ENCODE measurements at places on chromosomes 13 and 19. TPM values are rescaled to one million over a fixed set of nuclear protein-coding genes. Genes with fewer than 3 reads are reported as not detected.

DNA sequence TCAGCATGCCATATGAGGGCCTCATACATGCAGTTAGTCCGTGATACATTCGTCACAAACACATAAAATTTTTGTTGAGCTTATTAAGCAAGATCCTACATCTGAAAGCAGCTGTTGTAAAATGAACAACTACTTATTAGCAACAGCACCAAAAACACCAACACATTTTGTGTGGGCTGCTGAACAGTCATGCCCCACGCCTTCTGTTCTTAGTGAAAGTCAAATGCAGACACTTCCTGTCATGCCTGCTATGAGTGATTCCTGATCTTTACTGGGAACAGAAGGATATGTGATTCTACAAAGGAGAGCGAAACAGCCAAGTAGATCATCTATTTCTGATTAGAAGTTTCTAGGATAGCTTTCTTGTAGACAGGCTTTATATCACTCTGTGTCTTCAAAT is 4.2 kb upstream of the B3GLCT start:
- H3K4me3 ChIP-seq = no peak overlapping the region
- no peaks in the 10 kb centered on the region for H3K36me3 ChIP-seq
- H3K4me1 ChIP-seq = peaks cover 10% of the 10 kb centered on the region
- H3K27me3 ChIP-seq = peaks cover 5% of the 10 kb centered on the region

GRCh38 chr19:6248844-6249243 is 30.9 kb downstream of the MLLT1 start:
- H3K27me3 ChIP-seq = no peaks in the 10 kb centered on the region
- peaks cover 57% of the 10 kb centered on the region for H3K4me1 ChIP-seq

GRCh38 chr13:94322925-94323763 is 156.3 kb downstream of the DCT start:
- no peak for DNase-seq
- H3K4me3 ChIP-seq = no peak overlapping the region
- H3K36me3 ChIP-seq = peaks cover 11% of the 10 kb centered on the region
- peaks cover 44% of the 10 kb centered on the region for H3K4me1 ChIP-seq

- no peaks in the 10 kb centered on the region for H3K27me3 ChIP-seq
- no peaks in the 10 kb centered on the region for H3K36me3 ChIP-seq
- DNase-seq = no peak
These were observed 217.1 kb upstream of the SPRY2 start for GRCh38 chr13:80558074-80558473.

DNA sequence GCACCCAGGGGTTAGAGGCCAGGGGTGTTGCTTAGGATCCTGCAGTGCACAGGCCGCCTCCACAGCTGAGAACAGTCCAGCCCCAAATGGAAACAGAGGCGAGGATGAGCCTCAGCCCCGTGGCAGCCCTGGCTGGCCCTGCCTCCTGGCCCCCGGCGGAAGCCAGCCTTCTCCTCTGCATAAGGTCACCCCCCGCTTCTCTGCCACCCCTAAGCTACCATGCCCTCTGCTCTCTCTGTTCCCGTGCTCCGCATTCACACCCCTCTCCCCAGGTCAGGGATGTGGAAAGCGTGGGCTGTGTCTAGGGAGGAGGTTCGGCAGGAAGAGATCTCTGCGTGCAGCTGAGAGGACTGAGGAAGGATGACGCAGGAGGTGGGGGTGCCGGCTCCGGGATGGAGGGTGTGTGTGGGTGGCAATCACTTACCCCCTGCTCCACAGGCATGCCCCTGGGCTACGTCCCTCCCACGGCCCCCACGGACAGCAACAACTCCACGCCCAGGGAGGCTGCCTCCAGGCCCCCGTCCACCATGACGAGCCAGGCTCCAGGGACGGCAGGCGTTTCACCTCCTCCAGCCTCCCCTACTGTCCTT is 6.0 kb downstream of the SSC5D start:
- H3K27me3 ChIP-seq = peaks cover 6% of the 10 kb centered on the region
- DNase-seq = peak; percentile 34
- peaks cover 2% of the 10 kb centered on the region for H3K4me1 ChIP-seq
- H3K36me3 ChIP-seq = no peaks in the 10 kb centered on the region
- peak overlapping the region; percentile 50 for H3K4me3 ChIP-seq

GRCh38 chr13:71677124-71677523 is 189.9 kb downstream of the DACH1 start:
- no peaks in the 10 kb centered on the region for H3K36me3 ChIP-seq
- no peak overlapping the region for H3K4me3 ChIP-seq
- H3K27me3 ChIP-seq = no peaks in the 10 kb centered on the region
- H3K27ac ChIP-seq = no peak overlapping the region

GRCh38 chr13:31045286-31046081 is 113.0 kb downstream of the TEX26 start:
- H3K4me1 ChIP-seq = peaks cover 35% of the 10 kb centered on the region
- peaks cover 17% of the 10 kb centered on the region for H3K27me3 ChIP-seq
- no peaks in the 10 kb centered on the region for H3K36me3 ChIP-seq
- peak; percentile 86 for DNase-seq
- H3K27ac ChIP-seq = peak overlapping the region; percentile 87

DNA sequence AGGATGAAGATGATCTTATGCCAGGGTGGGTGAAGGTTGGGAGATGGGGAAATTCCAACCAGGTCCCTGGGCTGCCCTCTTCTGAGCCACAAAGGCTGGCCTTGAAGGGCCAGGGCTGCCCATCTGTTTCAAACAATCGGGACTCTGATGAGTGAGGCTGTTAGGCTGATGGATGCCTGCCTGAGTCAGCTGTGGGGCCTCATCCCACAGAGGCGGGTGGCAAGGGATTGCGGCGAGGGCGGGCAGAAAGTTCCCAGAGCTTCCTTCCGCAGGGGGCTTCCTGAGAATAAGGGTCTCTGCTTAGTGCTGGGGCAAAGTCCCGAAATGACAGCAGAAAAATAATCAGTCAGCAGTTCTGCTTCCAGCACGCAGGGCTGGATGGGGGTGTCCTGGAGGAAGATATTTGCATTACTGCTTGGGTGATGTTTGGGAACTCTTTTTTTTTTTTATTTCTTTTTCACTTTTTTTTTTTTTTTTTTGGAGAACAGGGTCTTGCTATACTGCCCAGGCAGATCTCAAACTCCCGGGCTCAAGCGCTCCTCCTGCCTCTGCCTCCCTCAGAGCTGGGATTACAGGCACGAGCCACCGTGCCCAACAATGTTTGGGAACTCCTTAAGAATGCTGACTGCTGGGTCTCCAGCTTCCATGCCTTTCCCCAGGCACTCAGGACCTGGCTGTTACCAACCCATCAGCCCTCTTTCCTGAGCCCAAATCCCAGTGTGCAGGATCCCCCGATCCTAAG is 14.1 kb downstream of the SH3GL1 start:
- H3K4me1 ChIP-seq = peaks cover 25% of the 10 kb centered on the region
- no peak for DNase-seq
- peaks cover 11% of the 10 kb centered on the region for H3K36me3 ChIP-seq
- no peak overlapping the region for H3K4me3 ChIP-seq
- H3K27ac ChIP-seq = no peak overlapping the region

DNA sequence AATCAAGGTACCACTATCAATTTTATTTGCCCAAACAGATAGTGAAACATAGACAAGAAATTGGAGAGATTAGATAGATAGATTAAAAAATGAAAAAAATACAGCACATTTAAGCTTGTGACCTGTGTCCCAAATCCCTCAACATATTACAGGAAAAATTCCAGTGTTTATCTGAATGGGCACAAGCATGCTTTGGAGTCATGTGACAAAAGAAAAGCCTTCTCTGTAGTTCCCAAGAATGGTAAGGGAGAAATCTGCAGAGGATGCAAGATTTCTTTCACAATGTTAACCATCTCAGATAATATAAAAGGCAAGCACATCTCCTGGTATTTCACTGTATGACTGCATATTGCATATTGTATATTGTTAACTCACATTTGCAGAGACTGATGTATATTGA is 168.0 kb downstream of the PCDH9 start:
- H3K4me3 ChIP-seq = no peak overlapping the region
- DNase-seq = no peak
- no peak overlapping the region for H3K27ac ChIP-seq
- no peaks in the 10 kb centered on the region for H3K36me3 ChIP-seq
- H3K27me3 ChIP-seq = no peaks in the 10 kb centered on the region

- no peaks in the 10 kb centered on the region for H3K27me3 ChIP-seq
- H3K27ac ChIP-seq = no peak overlapping the region
- no peak for DNase-seq
These were observed 92.7 kb downstream of the ZNF737 start for GRCh38 chr19:20472854-20473253.

GRCh38 chr13:100588331-100589177 is at the start of gene GGACT:
Gene GGACT, minus strand, starts transcription at chr13:100588789. Its CDS starts 56,198 bp downstream, at chr13:100532591.
- H3K36me3 ChIP-seq = no peaks in the 10 kb centered on the region
- H3K4me1 ChIP-seq = peaks cover 37% of the 10 kb centered on the region
- H3K27ac ChIP-seq = peak within 1 kb of the TSS; percentile 88
- no peaks in the 10 kb centered on the region for H3K27me3 ChIP-seq
- peak; percentile 85 for DNase-seq
- H3K4me3 ChIP-seq = peak within 1 kb of the TSS; percentile 77

GRCh38 chr19:53536225-53536548 is 1.8 kb upstream of the ZNF331 start:
- DNase-seq = no peak
- H3K27me3 ChIP-seq = no peaks in the 10 kb centered on the region
- H3K4me3 ChIP-seq = peak overlapping the region; percentile 32
- peaks cover 18% of the 10 kb centered on the region for H3K4me1 ChIP-seq
- peak overlapping the region; percentile 81 for H3K27ac ChIP-seq

DNA sequence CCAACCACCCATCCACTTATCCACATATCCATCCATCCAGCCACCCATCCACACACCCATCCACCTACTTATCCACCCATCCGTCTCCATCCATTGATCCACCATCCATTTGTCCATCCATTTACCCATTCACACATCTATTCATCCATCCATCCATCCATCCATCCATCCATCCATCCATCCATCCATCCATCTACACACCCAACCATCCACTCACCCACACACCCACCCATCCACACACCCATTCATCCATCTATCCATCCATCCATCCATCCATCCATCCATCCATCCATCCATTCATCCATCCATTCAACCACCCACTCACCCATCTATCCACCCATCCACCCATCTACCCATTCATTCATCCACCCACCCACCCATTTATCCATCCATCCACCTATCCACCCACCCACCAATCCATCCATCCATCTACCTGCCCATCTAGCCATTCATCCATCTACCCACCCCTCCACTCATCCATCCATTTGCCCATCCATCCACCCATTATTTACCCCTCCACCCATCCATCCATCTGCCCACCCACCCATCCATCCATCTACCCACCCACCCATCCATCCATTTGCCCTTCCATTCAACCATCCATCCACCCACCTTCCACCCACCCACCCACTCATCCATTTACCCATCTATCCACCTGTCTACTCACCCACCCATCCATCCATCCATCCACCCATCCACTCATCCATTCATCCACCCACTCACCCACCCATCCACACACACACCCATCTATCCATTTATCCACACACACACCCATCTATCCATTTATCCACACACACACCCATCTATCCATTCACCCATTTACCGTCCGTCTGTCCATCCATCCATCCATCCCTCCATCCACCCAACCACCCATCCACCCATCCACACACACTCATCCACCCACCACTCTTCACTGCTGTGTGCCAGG is 2.5 kb upstream of the TMPRSS9 start:
- peaks cover 5% of the 10 kb centered on the region for H3K4me1 ChIP-seq
- DNase-seq = no peak
- H3K27me3 ChIP-seq = peaks cover 6% of the 10 kb centered on the region
- no peaks in the 10 kb centered on the region for H3K36me3 ChIP-seq
- no peak overlapping the region for H3K4me3 ChIP-seq
- H3K27ac ChIP-seq = no peak overlapping the region

DNA sequence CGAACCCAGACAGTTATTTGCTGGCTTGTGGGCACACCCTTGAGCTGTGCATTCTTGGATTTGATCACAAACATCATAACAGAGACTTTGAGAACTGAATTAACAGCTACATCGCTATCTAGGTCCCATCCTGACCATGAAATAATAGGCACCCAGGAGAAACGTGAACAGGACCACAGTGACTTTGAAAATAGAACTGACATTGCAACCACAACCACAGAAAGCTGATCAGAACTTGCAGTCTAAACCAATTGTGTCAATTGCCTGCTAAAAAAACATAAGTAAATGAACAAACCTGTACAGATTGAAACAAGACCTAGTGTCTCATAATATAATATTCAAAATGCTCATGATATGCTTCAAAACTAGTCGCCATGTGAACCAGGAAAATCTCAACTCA is 18.3 kb upstream of the KATNAL1 start:
- H3K27ac ChIP-seq = no peak overlapping the region
- H3K4me1 ChIP-seq = no peaks in the 10 kb centered on the region
- no peaks in the 10 kb centered on the region for H3K36me3 ChIP-seq
- no peaks in the 10 kb centered on the region for H3K27me3 ChIP-seq
- no peak overlapping the region for H3K4me3 ChIP-seq

GRCh38 chr19:45253396-45254027 is 2.4 kb downstream of the MARK4 start:
- H3K27me3 ChIP-seq = no peaks in the 10 kb centered on the region
- peaks cover 30% of the 10 kb centered on the region for H3K4me1 ChIP-seq
- peak overlapping the region; percentile 79 for H3K4me3 ChIP-seq
- DNase-seq = peak; percentile 34
- no peak overlapping the region for H3K27ac ChIP-seq
- H3K36me3 ChIP-seq = no peaks in the 10 kb centered on the region

GRCh38 chr13:108439556-108439955 is 170.0 kb downstream of the TNFSF13B start:
- H3K4me3 ChIP-seq = no peak overlapping the region
- no peaks in the 10 kb centered on the region for H3K36me3 ChIP-seq
- no peak overlapping the region for H3K27ac ChIP-seq
- no peaks in the 10 kb centered on the region for H3K4me1 ChIP-seq

DNA sequence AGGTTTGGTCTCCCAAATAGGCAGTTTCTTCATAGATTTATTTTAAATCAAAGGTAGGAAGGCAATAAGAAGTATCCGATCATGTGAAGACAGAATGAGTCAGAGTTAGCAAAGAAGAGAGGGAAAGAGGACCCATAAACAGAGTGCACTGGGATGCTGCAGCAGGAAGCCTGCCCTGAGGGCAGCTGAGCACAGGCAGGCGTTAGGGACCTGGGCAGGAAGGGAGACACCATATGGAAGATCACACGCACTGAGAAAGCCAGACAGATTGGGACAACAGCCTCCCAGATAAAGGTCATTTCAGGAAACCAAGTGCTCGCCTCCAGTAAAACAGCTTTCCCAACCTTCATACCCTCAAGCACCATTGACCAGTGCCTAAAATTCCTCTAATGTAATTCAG is 598.0 kb downstream of the EFNB2 start:
- H3K27me3 ChIP-seq = peaks cover 1% of the 10 kb centered on the region
- no peak overlapping the region for H3K27ac ChIP-seq
- DNase-seq = no peak
- H3K4me1 ChIP-seq = no peaks in the 10 kb centered on the region
- no peaks in the 10 kb centered on the region for H3K36me3 ChIP-seq
- H3K4me3 ChIP-seq = no peak overlapping the region

PCDH17 gene
- not detected for total RNA-seq

TEX101 gene
- not detected for total RNA-seq

YJEFN3 gene
- 8.1 TPM for total RNA-seq

TEKTIP1 gene
- total RNA-seq = 2.4 TPM

SYNGR4 gene
- total RNA-seq = not detected

FOXA3 gene
- not detected for total RNA-seq

WTIP gene
- total RNA-seq = 0.54 TPM

WDR62 gene
- total RNA-seq = 22.6 TPM

SLC25A41 gene
- total RNA-seq = not detected

DACH1 gene
- total RNA-seq = not detected

Measured in activated CD8-positive, alpha-beta T cell treated with anti-CD3 and anti-CD28 coated beads for 36 hours (primary cell).